ENCODE measurements at places on chromosomes 1 and 21.
A peak's percentile ranks its signal among the peaks of the same experiment; 100 is the strongest.

GRCh38 chr1:149906570-149907075 lies 7.3 kb downstream of the BOLA1 start:
- H3K27ac ChIP-seq = no peak overlapping the region
- H3K27me3 ChIP-seq = no peaks in the 10 kb centered on the region
- H3K4me1 ChIP-seq = peaks cover 4% of the 10 kb centered on the region
- no peak for DNase-seq

- H3K4me1 ChIP-seq = peaks cover 11% of the 10 kb centered on the region
- H3K4me3 ChIP-seq = no peak overlapping the region
- peaks cover 3% of the 10 kb centered on the region for H3K27me3 ChIP-seq
Observed at GRCh38 chr21:44994047-44994694, 54.3 kb downstream of the SLX9 start.

GRCh38 chr1:168161459-168161858 lies 17.3 kb upstream of the TIPRL start:
- peaks cover 4% of the 10 kb centered on the region for H3K36me3 ChIP-seq
- H3K27me3 ChIP-seq = no peaks in the 10 kb centered on the region
- H3K4me3 ChIP-seq = no peak overlapping the region
- DNase-seq = no peak
- H3K4me1 ChIP-seq = no peaks in the 10 kb centered on the region

GRCh38 chr1:161164901-161165610 lies 1.2 kb upstream of the PPOX start:
- H3K36me3 ChIP-seq = peaks cover 13% of the 10 kb centered on the region
- peaks cover 24% of the 10 kb centered on the region for H3K4me1 ChIP-seq
- peak overlapping the region; percentile 68 for H3K4me3 ChIP-seq
- peak overlapping the region; percentile 99 for H3K27ac ChIP-seq

- no peak overlapping the region for H3K4me3 ChIP-seq
- H3K27ac ChIP-seq = no peak overlapping the region
- DNase-seq = no peak
- no peaks in the 10 kb centered on the region for H3K27me3 ChIP-seq
- H3K4me1 ChIP-seq = no peaks in the 10 kb centered on the region
Observed at GRCh38 chr1:143691400-143691891, 280.3 kb downstream of the FAM72C start.

- no peak for DNase-seq
- H3K4me3 ChIP-seq = no peak overlapping the region
- no peak overlapping the region for H3K27ac ChIP-seq
- no peaks in the 10 kb centered on the region for H3K36me3 ChIP-seq
Observed at GRCh38 chr1:76830373-76830772, 36.9 kb upstream of the ST6GALNAC5 start.

- no peak for DNase-seq
- H3K4me3 ChIP-seq = no peak overlapping the region
- no peaks in the 10 kb centered on the region for H3K36me3 ChIP-seq
- no peak overlapping the region for H3K27ac ChIP-seq
- H3K27me3 ChIP-seq = peaks cover 36% of the 10 kb centered on the region
- no peaks in the 10 kb centered on the region for H3K4me1 ChIP-seq
Observed at GRCh38 chr21:35489389-35489980, 440.4 kb upstream of the RUNX1 start.

DNA sequence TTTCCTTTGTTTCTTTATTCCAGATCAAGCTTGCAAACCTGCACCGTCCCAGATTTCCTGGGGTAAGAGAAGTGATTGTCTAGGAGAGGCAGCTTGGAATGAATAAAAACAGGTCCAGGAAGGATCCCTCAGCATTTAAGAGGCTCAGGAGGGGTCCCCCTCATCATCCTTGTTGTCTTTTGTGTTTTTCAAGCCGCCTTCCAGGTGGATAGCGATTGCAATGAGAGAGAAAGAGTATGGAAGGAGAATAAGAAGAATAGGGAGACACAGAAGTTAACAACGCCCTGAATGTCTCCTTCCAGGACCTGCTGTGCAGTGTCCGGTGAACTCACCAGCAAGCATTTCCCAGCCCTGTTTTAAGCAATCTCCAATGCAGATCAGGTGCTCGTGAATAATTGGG lies 8.5 kb downstream of the ERG start:
- H3K4me3 ChIP-seq = no peak overlapping the region
- no peak for DNase-seq
- no peak overlapping the region for H3K27ac ChIP-seq
- H3K27me3 ChIP-seq = no peaks in the 10 kb centered on the region
- peaks cover 26% of the 10 kb centered on the region for H3K4me1 ChIP-seq

DNA sequence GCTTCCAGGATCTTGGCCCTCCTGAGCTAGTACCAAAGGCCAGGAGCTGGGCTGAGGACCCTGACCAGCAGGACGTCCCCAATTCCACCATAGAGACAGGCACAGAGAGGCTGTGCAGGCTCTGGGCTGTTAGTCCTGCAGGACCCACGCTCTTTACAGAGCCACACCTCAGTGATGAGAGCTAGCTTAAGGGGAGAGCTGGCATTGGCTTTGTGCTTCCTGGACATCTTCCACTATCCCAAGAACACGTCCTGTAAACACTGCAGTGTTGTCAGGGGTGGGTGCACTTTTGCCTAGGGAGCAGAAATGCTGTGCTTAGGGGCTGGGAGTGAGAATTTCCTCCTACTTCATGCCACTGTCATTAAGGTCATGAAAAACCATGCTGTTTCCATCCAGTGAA lies 91.7 kb upstream of the EDN2 start:
- H3K4me3 ChIP-seq = no peak overlapping the region
- no peaks in the 10 kb centered on the region for H3K36me3 ChIP-seq
- DNase-seq = no peak

GRCh38 chr1:183473217-183473536 lies 878 bp downstream of the SMG7 start:
- peak overlapping the region; percentile 100 for H3K27ac ChIP-seq
- peaks cover 25% of the 10 kb centered on the region for H3K4me1 ChIP-seq
- H3K36me3 ChIP-seq = no peaks in the 10 kb centered on the region
- no peaks in the 10 kb centered on the region for H3K27me3 ChIP-seq

GRCh38 chr1:232553809-232554208 lies 76.1 kb downstream of the SIPA1L2 start:
- no peak overlapping the region for H3K4me3 ChIP-seq
- peak overlapping the region; percentile 3 for H3K27ac ChIP-seq
- H3K36me3 ChIP-seq = peaks cover 5% of the 10 kb centered on the region
- H3K27me3 ChIP-seq = no peaks in the 10 kb centered on the region

GRCh38 chr1:199859491-199859933 lies 168.0 kb upstream of the NR5A2 start:
- no peak overlapping the region for H3K27ac ChIP-seq
- no peak for DNase-seq
- H3K27me3 ChIP-seq = no peaks in the 10 kb centered on the region
- no peaks in the 10 kb centered on the region for H3K36me3 ChIP-seq
- no peak overlapping the region for H3K4me3 ChIP-seq

- no peaks in the 10 kb centered on the region for H3K36me3 ChIP-seq
- H3K27me3 ChIP-seq = no peaks in the 10 kb centered on the region
- H3K27ac ChIP-seq = peak overlapping the region; percentile 37
- H3K4me1 ChIP-seq = peaks cover 29% of the 10 kb centered on the region
Observed at GRCh38 chr1:153572569-153573015, 6.9 kb upstream of the S100A2 start.

- H3K27me3 ChIP-seq = peaks cover 4% of the 10 kb centered on the region
- no peak for DNase-seq
- no peak overlapping the region for H3K4me3 ChIP-seq
Observed at GRCh38 chr1:159077120-159077961, 775 bp upstream of the AIM2 start.

GRCh38 chr1:94092210-94092613 lies 28.7 kb downstream of the ABCA4 start:
- peaks cover 12% of the 10 kb centered on the region for H3K36me3 ChIP-seq
- peak overlapping the region; percentile 94 for H3K27ac ChIP-seq
- peaks cover 63% of the 10 kb centered on the region for H3K4me1 ChIP-seq
- no peak for DNase-seq
- H3K4me3 ChIP-seq = peak overlapping the region; percentile 11
- H3K27me3 ChIP-seq = no peaks in the 10 kb centered on the region

DNA sequence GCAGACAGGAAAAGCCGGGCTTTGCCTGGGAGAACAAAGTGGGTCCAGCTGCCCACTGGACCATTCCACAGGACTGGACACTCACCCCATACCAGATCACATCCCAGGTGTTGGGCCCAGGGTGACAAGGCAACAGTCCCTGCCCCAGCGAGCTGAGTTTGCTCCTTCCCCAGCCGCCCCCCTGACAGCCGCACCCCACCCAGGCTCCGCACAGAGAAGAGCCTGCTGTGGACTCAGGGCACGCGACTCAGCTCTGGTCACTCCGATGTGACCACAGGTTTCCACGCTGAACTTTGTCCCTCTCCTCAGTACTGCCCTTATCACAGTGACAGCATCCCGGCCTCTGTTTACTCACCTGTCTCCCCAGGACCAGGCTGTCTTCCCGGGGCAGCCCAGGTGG lies 1.2 kb downstream of the BMP8B start:
- no peak overlapping the region for H3K27ac ChIP-seq
- peaks cover 66% of the 10 kb centered on the region for H3K27me3 ChIP-seq
- DNase-seq = no peak
- H3K36me3 ChIP-seq = no peaks in the 10 kb centered on the region
- peak overlapping the region; percentile 71 for H3K4me3 ChIP-seq

- DNase-seq = no peak
- H3K4me3 ChIP-seq = no peak overlapping the region
- H3K36me3 ChIP-seq = no peaks in the 10 kb centered on the region
- H3K27me3 ChIP-seq = peaks cover 5% of the 10 kb centered on the region
- peaks cover 19% of the 10 kb centered on the region for H3K4me1 ChIP-seq
- H3K27ac ChIP-seq = no peak overlapping the region
Observed at GRCh38 chr1:219460896-219461815, 151.7 kb downstream of the ZC3H11B start.

GRCh38 chr1:182301467-182302198 lies 90.0 kb downstream of the GLUL start:
- peak overlapping the region; percentile 5 for H3K27ac ChIP-seq
- H3K4me3 ChIP-seq = no peak overlapping the region
- no peak for DNase-seq
- H3K36me3 ChIP-seq = no peaks in the 10 kb centered on the region
- H3K4me1 ChIP-seq = peaks cover 31% of the 10 kb centered on the region
- H3K27me3 ChIP-seq = no peaks in the 10 kb centered on the region

GRCh38 chr1:230504310-230504709 lies 78.2 kb upstream of the PGBD5 start:
- H3K27ac ChIP-seq = peak overlapping the region; percentile 68
- peaks cover 33% of the 10 kb centered on the region for H3K4me1 ChIP-seq
- DNase-seq = no peak
- no peaks in the 10 kb centered on the region for H3K36me3 ChIP-seq
- no peaks in the 10 kb centered on the region for H3K27me3 ChIP-seq

DNA sequence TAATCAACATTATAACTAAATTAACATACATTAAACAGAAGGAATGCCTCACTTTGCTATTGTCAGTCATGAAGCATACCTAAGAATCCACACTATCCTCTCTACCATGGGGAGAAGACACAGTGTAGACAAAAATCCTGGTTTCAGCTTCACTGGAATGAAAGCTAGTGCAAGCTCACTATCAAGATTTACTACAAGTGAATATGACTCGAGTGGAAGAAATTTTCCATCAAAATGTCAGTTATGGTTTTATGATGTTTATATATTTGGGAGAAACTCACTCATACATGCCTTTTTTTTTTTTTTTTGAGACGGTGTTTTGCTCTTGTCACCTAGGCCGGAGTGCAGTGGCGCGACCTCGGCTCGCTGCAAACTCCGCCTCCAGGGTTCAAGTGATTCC lies 424.3 kb downstream of the KCNT2 start:
- no peaks in the 10 kb centered on the region for H3K27me3 ChIP-seq
- no peak overlapping the region for H3K4me3 ChIP-seq
- no peak for DNase-seq
- H3K4me1 ChIP-seq = no peaks in the 10 kb centered on the region

GRCh38 chr1:175354080-175354479 lies 161.5 kb upstream of the KIAA0040 start:
- no peaks in the 10 kb centered on the region for H3K4me1 ChIP-seq
- no peak overlapping the region for H3K27ac ChIP-seq
- H3K4me3 ChIP-seq = no peak overlapping the region
- H3K36me3 ChIP-seq = no peaks in the 10 kb centered on the region
- peaks cover 7% of the 10 kb centered on the region for H3K27me3 ChIP-seq

DNA sequence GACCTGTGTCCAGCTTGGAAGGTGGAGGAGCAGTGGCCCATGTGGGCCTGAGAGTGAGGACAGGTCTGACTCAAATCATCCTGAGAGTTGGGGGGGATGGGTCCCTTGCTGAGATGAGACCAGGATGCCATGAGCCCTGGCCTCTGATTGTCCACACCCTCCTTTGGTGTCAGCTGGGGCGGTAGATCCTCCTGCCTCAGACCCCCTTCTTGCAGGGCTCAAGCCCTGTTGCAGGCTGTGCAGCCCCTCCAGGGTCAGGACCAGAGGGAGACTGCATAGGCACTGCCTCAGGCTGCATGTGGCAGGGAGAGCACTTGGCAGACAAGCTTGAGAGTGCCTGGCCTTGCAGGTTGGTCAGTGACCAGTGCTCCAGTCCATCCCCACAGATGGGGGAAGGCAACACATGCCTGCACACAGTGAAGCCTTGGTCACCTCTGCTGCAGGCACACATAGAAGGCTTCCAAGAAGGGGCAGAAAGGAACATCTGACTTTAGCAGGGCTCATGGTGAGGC lies 82.2 kb upstream of the ACTRT2 start:
- no peak overlapping the region for H3K4me3 ChIP-seq
- no peak for DNase-seq
- H3K36me3 ChIP-seq = no peaks in the 10 kb centered on the region
- H3K4me1 ChIP-seq = no peaks in the 10 kb centered on the region

GRCh38 chr21:35206141-35207125 lies 157.3 kb upstream of the RUNX1 start:
- peaks cover 12% of the 10 kb centered on the region for H3K4me1 ChIP-seq
- peak overlapping the region; percentile 39 for H3K4me3 ChIP-seq
- peak overlapping the region; percentile 5 for H3K27ac ChIP-seq
- DNase-seq = no peak
- no peaks in the 10 kb centered on the region for H3K36me3 ChIP-seq
- H3K27me3 ChIP-seq = peaks cover 5% of the 10 kb centered on the region
